Neural progenitor cell (in vitro differentiated cells): ENCODE measurements at places on chromosomes 11 and 22. TPM values are rescaled to one million over a fixed set of nuclear protein-coding genes. Genes with fewer than 3 reads are reported as not detected.

Gene OR4A16
- not detected in 2 replicates for total RNA-seq

Gene DENND6B
- 1.0 and 7.8 TPM in 2 replicates for total RNA-seq

Gene SCGB1D2
- total RNA-seq = not detected in 2 replicates

Gene ZDHHC5
- total RNA-seq = 28.5 and 41.8 TPM in 2 replicates

Gene GRIK4
- 0.36 and 0.68 TPM in 2 replicates for total RNA-seq

Gene OR10A2
- not detected in 2 replicates for total RNA-seq

Gene DEPDC7
- total RNA-seq = 0.39 and 0.74 TPM in 2 replicates

Gene SGSM1
- 1.1 and 1.8 TPM in 2 replicates for total RNA-seq

Gene AMPD3
- 2.9 and 3.0 TPM in 2 replicates for total RNA-seq

Gene OR51E2
- total RNA-seq = not detected in 2 replicates

Gene MPZL2
- total RNA-seq = 1.9 and 2.3 TPM in 2 replicates

Gene SAA1
- total RNA-seq = not detected in 2 replicates

Gene TIGD3
- 2.5 and 4.3 TPM in 2 replicates for total RNA-seq

- H3K27ac ChIP-seq = no peak overlapping the region
- H3K27me3 ChIP-seq = no peaks in the 10 kb centered on the region
- H3K4me1 ChIP-seq = peaks cover 37% of the 10 kb centered on the region
Measured at GRCh38 chr11:114180301-114181055, 115.7 kb upstream of the NNMT start.

DNA sequence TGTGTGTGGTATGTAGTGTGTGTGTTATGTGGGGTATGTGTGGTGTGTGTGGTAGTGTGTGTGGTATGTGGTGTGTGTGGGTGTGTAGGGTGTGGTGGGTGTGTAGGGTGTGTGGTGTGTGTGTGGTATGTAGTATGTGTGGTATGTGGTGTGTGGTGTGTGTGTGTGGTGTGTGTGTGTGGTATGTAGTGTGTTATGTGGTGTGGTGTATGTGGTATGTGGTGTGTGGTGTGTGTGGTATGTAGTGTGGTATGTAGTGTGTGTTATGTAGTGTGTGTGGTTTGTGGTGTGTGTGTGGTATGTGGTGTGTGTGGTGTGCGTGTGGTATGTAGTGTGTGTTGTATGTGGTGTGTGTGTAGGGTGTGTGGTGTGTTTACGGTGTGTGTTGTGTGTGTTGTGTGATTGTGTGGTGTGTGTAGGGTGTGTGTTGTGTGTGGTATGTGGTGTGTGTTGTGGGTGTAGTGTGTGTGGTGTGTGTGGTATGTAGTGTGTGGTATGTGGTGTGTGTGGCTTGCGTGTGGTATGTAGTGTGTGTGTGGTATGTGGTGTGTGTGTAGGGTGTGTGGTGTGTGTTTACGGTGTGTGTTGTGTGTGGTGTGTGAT lies 4.2 kb upstream of the PPP6R2 start:
- peaks cover 5% of the 10 kb centered on the region for H3K27me3 ChIP-seq
- H3K36me3 ChIP-seq = no peaks in the 10 kb centered on the region
- DNase-seq = no peak
- H3K4me1 ChIP-seq = no peaks in the 10 kb centered on the region
- H3K27ac ChIP-seq = no peak overlapping the region
- H3K4me3 ChIP-seq = no peak overlapping the region

GRCh38 chr11:12362857-12363256 lies 14.5 kb upstream of the PARVA start:
- H3K4me1 ChIP-seq = peaks cover 22% of the 10 kb centered on the region
- DNase-seq = no peak
- no peaks in the 10 kb centered on the region for H3K27me3 ChIP-seq
- no peaks in the 10 kb centered on the region for H3K36me3 ChIP-seq

DNA sequence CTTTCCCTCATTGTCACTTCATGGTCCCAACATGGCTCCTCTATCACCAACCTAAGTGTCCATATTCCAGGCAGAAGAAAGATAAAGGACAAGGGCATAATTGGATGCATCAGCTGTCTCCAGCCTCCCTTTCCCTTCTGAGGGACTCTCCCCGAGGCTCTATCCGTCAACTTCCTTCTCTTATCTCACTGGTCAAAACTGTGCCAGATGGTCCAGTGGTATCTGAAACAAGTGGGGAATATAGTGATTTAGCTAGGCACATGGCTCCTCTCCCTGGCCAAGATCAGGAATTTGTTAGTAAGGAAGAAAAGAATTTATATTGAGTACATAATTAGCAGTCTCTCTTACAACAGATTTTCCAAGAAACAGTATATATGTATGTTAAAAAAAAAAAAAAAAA lies 12.6 kb upstream of the SPON1 start:
- no peaks in the 10 kb centered on the region for H3K36me3 ChIP-seq
- no peak overlapping the region for H3K4me3 ChIP-seq
- no peaks in the 10 kb centered on the region for H3K27me3 ChIP-seq
- H3K4me1 ChIP-seq = peaks cover 5% of the 10 kb centered on the region

- no peaks in the 10 kb centered on the region for H3K4me1 ChIP-seq
- no peak overlapping the region for H3K27ac ChIP-seq
- H3K27me3 ChIP-seq = no peaks in the 10 kb centered on the region
Measured at GRCh38 chr11:117459123-117459978, 131.7 kb downstream of the CEP164 start.

- no peak for DNase-seq
- H3K27me3 ChIP-seq = no peaks in the 10 kb centered on the region
- no peak overlapping the region for H3K4me3 ChIP-seq
- H3K27ac ChIP-seq = no peak overlapping the region
Measured at GRCh38 chr11:92382311-92382710, 157.7 kb downstream of the FAT3 start.

DNA sequence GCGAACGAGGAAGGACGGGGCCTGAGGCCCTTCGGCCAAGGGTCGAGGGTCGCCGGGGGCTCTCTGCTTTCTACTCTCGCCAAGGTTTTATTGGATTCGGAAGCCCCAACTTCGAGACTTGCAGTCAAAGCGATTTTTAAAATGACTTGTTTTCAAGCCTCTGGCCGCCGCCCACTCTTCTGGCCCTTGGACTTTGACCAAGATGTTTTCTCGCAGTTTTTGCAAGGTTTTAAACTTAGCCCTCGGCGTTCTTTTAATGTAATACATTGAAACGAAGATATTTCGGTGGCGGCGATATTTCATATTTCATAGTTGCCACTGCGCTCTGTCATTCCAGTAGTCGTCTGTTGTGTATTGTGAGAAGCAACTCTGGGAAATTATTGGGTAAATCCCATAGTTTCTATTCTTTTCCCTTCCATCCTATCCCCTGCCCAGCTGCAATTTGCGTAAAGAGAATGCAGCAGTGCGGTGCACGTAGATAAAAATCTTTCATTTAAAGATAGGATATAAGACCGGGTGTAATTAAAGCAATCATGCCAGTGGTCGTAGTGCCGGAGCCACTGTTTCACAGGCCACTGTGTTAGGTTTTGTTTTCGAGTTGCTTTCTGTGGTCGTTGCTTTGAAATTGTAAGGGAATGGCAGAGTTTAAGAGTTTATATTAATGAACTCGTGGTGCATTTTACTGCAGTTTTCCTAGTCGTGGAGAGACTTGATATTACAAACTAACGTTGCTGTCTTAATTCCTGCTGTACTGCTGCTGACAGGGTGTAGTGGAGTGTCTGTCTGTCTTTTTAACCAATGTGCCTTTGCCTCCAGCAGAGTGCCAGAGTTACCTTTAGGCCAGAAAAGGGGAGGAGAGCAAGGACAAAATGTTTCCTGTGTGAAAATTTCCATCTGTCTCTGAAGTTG lies 702 bp downstream of the BIRC2 start:
- no peaks in the 10 kb centered on the region for H3K36me3 ChIP-seq
- peak; percentile 27 for DNase-seq
- H3K4me3 ChIP-seq = peak overlapping the region; percentile 81

DNA sequence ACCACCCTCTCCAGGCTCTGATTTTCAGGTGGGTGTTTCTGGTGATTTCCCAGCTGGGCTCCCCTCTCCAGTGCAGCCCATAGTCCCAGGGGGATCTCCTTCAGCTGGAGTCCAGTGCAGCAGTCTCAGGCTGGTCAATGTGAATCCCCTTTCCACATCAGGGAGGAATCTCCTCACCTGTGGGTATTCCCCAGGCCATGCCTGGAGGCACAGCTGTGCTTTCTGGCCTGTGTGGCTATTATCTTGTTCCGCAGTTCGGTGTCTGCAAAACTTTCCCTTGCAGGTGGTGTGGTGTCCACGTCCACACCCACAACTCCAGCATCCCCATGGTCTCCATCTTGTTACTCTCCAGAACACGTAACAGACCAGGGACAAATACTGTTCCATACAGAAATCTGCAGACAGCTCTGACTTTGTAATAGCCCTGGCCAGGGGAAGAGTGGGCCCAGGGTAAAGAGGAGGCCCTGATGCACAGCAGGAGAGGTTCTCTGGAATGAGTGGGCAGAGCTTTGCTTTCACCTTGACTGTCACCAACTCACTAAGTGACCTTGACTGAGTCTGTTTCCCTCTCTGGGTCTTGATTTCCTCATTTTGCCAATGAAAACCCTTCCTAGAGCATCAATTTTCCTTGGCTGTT lies 183.2 kb downstream of the CSNK2A3 start:
- no peak for DNase-seq
- peaks cover 5% of the 10 kb centered on the region for H3K4me1 ChIP-seq
- no peak overlapping the region for H3K4me3 ChIP-seq
- H3K36me3 ChIP-seq = no peaks in the 10 kb centered on the region

DNA sequence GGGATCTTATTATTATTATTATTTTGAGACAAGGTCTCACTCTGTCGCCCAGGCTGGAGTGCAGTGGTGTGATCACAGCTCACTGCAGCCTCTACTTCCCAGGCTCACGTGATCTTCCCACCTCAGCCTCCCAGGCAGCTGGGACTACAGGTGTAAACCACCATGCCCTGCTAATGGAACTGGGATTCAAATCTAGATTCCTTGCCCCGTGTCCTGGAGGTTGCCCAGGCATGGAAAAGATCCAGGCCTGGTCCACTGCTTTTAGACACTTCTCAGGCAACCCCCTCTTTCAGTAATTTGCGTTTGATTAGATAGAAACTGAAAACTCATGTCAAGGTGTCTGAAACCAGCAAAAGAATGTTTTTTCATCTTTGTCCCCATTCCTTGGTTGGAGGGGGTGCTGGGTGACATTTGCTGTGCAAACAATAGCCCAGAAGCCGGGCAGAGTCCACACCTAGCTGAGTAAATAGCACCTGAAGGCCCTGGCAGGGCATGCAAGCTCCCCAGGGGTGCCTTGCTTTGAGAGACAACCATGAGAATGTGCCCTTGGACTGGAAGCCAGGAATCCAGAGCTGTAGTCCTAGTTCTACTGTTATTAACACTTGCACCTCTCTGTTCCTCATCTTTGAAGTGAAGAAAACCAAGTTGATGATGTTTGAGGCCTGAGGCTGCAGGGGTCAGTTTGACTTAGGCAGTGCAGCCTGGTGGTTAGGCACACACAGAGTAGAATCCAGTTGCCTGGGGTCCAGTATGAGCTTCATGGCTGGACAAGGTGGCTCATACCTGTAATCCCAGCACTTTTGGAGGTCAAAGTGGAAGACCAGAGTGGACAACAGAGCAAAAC lies 19.1 kb upstream of the XBP1 start:
- peak overlapping the region; percentile 17 for H3K27ac ChIP-seq
- H3K4me3 ChIP-seq = no peak overlapping the region
- DNase-seq = no peak
- peaks cover 22% of the 10 kb centered on the region for H3K4me1 ChIP-seq
- no peaks in the 10 kb centered on the region for H3K27me3 ChIP-seq

DNA sequence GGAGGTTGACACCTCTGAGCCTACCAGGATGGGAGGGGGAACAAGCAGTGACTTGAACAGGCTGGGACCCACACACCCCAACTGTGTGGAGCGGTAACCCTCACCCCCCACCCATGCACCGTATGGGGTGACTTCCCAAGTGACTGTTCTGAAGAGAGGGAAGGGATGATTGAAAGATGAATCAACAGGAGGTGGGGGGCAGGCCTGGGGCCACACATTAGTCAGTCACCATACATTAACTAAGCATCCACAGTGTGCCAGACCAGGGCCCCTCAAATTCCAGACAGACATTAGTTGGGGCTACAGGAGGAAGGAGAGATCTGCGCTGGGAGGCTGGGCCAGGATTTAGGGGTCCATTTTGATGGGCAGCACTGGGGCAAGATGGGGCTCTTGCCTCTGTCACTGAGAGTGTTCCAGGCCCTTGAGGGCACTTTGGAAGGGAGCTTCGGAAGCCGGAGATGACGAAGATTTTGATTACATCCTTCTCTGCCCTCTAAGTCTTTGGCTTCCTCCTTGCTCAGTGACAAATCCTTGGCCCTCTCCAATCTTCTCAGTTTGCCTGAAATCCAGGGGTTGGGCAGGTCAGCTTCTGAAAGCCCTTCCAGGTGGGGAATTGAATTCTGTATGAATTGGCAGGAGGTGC lies 966 bp downstream of the SMTN start:
- H3K4me1 ChIP-seq = peaks cover 4% of the 10 kb centered on the region
- H3K27me3 ChIP-seq = no peaks in the 10 kb centered on the region
- no peaks in the 10 kb centered on the region for H3K36me3 ChIP-seq

- H3K4me1 ChIP-seq = no peaks in the 10 kb centered on the region
- H3K4me3 ChIP-seq = no peak overlapping the region
- no peaks in the 10 kb centered on the region for H3K27me3 ChIP-seq
- no peak for DNase-seq
- H3K36me3 ChIP-seq = no peaks in the 10 kb centered on the region
Measured at GRCh38 chr11:88523386-88524071, 186.0 kb upstream of the CTSC start.

GRCh38 chr11:27217948-27218420 lies 145.0 kb downstream of the CCDC34 start:
- H3K27me3 ChIP-seq = no peaks in the 10 kb centered on the region
- H3K4me3 ChIP-seq = peak overlapping the region; percentile 60
- H3K36me3 ChIP-seq = no peaks in the 10 kb centered on the region
- peaks cover 36% of the 10 kb centered on the region for H3K4me1 ChIP-seq
- no peak overlapping the region for H3K27ac ChIP-seq
- no peak for DNase-seq

- no peak overlapping the region for H3K4me3 ChIP-seq
- H3K27ac ChIP-seq = no peak overlapping the region
- H3K4me1 ChIP-seq = no peaks in the 10 kb centered on the region
- H3K27me3 ChIP-seq = no peaks in the 10 kb centered on the region
- H3K36me3 ChIP-seq = no peaks in the 10 kb centered on the region
Measured at GRCh38 chr11:96187822-96188221, 155.2 kb downstream of the MAML2 start.

DNA sequence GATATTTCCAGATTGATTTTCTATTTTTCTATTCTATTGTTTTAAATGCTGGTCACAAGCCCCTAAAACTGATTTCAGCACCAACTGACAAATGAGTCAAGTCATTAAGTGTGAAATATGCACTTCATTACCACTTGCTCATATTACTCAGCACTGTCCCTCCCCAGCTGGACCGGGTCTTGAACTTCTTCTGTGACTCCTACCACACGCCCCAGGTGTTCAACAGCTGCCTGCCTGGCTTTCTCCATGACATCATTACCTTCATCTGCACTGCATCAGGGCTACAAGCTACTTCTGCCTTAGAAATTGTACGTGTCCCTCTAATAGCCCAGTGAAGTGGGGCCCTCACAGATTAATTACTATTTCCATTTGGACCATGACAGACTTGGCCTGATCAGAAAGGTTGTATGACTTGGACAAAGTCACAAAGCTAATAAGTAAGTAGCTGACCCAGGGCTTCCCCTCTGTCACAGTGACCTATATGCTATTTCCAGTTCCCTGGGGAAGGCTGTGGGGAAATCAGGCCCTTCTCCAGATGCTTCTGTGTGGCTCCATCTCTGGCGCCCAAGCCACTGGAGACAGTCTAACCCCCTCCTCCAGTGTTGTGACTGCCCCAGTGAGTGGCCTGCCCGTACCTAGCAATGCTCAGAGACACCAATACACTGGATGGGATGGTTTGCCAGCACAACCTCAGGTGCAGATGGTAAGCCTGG lies 18.1 kb downstream of the TBC1D10A start:
- H3K4me1 ChIP-seq = peaks cover 6% of the 10 kb centered on the region
- H3K27ac ChIP-seq = no peak overlapping the region
- no peak for DNase-seq
- H3K4me3 ChIP-seq = no peak overlapping the region
